NCI-H446 (cell line): ENCODE measurements at places on chromosomes 3 and 15.

DNA sequence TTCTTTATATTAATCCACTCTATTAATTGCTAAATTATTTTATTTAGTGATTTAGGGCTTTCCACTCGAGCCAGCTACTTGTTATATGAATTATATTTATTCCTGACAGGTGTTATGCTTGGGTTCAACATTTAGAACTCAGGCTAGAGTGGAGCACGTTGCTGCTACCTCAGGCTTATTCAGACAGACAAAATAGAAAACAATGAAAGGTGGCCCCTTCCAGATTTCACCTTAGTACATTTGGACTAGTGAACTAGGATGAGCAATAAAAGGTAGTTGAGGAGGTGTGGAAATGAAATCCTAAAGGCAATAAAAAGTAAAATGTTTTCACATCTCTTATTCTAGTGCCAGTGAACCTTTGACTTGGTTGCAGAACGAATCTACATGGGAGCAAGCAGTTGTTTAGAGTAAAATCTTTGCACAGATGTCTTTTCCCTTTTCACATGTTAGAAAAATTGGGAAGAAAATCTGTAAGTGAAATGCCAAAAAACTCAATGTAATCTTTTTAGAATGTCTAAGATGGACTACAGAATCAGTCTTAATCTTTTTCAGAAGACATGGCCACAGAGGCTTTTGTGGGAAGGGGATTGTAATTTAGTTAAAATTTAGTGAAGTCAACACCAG is 63.8 kb downstream of the AKAP13 start:
- DNase-seq: no peak

- DNase-seq: no peak
These were observed 46.3 kb upstream of the ACKR4 start for GRCh38 chr3:132550579-132551305.

GRCh38 chr3:108342837-108343486 is 46.6 kb downstream of the HHLA2 start:
- no peak for DNase-seq

GRCh38 chr3:23698652-23699313 is 107.0 kb upstream of the UBE2E1 start:
- no peak for DNase-seq

DNA sequence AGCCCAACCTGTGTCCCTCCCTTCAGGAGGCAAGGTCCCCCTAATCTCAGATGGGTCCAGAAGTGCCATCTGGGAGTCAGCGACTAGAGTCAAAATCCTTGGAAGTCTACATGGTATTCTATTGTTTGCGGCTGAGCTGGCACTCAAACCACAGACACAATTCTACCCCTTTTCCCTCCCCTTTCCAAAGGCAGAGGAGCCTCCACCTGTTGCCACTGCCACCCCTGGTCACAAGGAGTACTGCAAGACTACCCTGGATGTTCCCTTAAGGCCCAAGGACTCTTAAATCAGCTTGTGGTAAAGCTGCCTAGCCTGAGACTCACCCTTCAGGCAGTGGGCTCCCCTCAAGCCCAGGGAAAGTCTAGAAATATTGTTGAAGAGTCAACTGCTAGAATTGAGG is 4.3 kb upstream of the OR5H6 start:
- no peak for DNase-seq

DNA sequence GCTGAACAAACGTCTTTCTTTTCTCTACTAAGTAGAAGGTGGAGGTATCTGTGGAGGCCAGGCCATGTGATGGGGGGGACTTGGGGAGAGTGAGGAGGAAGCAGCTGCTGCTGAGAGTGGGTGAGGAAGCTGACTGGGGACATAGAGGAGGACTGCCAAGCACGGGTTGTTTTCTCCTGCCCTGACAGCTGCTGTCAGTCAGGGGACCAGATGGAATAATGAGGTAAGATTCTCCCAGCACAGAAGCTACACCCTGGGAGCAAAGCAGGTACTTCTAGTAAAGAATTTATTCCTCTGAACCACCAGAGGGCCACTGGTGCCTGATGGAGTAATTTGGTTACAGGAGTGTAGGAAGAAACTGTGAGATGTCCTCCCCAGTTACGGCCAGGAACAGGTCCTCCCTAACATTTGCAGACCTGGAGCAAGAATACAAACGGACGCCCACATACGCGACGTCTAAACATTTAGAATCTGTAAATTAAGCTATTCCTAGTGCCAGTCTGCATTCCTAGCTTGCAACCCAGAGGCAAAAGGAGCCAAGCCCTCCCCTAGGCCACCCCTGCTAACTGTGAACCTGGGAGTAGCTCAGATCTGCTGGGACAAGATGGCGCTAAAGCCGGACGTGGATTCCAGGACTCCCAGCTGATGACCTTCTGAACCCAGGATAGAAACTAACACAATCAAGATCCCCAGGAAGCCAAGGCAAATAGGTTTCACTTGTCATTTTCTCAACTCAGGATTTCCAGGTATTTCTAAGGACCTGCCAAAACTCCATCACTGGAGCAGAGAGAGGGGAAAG is 14.8 kb downstream of the CRYGS start:
- DNase-seq: no peak

DNA sequence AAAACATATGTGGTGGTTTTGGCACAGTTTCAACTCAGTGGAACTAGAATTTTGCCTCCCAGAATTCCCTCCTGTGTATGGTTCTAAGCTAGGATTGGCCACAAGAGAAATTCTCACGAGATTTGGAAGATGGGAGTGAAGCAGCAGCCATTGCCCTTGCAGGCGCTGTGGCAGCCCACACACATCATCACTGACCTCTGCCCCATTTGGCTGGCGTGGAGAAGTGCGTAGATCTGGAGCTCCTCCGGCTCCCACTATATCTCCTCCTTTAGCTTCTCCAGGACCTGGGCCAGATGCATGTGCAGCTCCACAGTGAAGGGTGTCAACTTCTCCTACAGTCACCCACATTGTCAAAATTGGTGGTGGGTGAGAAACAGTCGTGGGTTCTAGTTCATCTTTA is 199.6 kb downstream of the EFHB start:
- no peak for DNase-seq

GRCh38 chr3:143360244-143360643 is 240.7 kb downstream of the CHST2 start:
- DNase-seq: peak; percentile 45

DNA sequence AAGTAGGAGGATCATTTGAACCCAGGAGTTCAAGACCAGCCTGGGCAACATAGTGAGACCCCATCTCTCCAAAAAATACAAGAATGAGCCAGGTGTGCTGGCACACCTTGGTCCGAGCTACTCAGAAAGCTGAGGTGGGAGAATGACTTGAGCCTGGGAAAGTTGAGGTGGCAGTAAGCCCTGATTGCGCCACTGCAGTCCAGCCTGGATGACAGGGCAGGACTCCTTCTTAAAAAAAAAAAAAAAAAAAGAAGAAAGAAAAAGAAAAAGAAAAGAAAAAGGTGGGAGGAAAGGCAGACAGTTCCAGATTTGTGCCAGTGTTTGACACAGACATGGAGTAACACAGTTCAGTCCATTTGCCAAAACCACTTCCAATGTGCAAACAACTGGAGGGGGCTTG is 75.7 kb downstream of the ATP10A start:
- no peak for DNase-seq

DNA sequence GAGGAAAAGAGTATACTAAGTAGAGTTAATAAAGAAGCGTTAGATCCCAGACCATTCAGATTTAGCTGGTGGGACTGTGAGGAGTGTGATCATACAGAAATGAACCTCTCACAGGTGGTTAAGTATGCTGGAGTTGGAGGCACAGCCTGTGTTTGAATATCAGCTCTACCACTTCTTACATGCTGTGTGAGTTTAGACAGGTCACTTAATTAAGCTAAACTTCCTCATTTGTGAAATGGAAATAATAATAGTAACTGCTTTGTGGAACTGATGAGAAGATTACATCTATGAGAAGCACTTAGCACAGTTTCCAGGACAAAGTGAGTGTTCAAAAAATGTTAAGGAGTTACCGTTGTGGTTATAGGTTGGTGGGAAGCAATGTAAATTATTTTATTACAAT is 8.4 kb downstream of the ACP3 start:
- no peak for DNase-seq

- DNase-seq: no peak
These were observed 68.3 kb upstream of the HERC1 start for GRCh38 chr15:63901912-63902670.
